HTR-8/SVneo (cell line): ENCODE measurements at places on chromosomes 1 and 21.

- DNase-seq = no peak
These were observed 16.2 kb downstream of the AZIN2 start for GRCh38 chr1:33097137-33097611.

DNA sequence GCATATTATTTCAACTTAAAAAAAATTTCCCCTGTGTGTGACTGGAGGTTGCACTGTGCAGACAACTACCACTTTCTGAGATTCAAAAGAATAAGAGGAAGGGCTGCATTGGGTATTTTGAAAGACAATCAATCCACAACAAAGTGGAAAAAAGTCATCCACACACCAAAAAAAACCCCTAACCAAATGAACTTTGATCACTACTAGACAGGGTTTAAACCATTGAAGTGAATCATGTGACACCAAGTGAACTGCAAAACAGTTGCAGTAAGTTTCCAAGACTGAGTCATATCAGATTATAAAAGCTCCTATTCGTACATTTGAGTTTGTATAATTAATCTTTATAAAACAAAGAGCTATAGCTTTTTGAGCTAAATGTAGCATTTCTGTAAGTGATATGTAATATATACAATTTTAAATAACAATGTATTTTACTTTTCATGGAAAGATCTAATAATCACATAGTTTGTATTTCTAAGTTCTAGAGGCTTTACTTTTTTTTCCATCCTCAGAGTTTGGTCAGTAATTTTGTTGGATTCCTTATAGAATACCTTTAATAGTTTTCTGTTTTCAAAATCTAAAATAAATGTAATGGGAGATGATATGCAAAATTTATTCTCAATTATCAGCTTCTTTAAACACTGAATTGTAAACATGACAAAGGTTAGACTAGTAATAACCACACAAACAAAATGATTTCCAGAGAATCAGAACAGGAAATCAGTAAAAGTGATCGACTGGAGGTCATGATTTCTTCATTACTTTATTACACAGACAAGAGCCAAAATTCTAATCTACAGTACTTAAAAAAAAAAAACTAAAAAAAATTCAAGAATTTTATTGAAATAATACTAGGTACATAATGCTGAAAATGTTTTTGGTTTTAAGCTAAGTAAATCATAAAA is 50.5 kb upstream of the GFI1 start:
- DNase-seq = no peak

DNA sequence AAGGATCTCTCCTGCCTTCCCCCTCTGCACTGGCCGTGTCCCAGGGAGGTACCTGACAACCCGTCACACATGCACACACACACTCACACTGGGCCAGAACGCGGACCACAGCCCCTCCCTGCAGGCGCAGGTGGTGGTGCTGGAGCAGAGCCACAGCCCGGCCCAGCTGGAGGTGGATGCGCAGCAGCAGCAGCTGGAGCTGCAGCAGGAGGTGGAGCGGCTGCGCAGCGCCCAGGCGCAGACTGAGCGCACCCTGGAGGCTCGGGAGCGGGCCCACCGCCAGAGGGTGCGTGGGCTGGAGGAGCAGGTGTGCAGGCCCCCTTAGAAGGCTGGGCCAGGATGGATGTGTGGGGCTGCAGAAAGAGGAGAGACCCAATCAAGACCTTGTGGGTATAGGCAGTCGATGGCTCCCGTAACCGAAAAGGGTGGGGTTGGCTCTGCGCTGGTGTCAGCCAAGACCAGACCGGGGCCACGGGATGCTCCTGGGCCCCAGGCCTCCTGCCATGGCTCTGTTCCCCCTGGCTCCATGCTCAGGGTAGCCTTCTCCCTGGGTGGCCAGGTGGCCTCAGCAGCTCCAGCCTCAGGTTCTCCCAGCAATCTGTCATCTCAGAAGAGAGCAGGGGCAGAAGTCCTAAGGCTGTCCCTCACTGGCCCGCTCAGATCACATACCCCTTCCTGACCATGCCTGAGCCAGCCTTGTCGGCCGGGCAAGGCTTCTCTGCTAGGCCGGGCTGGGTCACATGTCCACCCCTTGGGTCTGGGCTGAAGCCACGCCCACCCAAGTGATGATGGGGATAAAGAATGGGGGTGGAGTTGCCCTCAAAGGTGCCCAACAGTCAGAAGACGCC is 8.9 kb downstream of the MFAP2 start:
- DNase-seq = no peak

- DNase-seq = peak; percentile 15
These were observed 405.1 kb upstream of the ADAMTS5 start for GRCh38 chr21:27371975-27372331.

DNA sequence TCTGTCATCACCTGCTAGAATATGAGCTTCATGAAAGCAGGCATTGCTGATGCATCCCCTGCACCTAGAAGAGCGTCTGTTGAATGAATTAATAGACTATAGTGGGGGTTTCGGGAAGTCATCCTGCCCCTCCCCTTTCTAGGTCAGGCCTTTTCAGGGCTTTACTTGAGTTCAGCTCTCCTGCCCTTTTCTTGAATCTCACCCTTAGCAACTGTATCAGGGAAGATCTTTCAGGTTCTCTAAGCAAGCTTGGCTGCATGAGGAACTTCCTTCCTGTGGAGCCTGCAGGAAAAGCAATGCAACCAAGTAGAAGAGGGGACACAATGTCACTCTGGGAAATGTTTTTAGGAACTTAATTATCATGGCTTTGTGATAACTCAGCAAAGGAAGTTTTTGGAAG is 27.2 kb upstream of the KIAA0040 start:
- DNase-seq = no peak

GRCh38 chr1:24390924-24391782 is 22.4 kb downstream of the STPG1 start:
- DNase-seq = peak; percentile 68

DNA sequence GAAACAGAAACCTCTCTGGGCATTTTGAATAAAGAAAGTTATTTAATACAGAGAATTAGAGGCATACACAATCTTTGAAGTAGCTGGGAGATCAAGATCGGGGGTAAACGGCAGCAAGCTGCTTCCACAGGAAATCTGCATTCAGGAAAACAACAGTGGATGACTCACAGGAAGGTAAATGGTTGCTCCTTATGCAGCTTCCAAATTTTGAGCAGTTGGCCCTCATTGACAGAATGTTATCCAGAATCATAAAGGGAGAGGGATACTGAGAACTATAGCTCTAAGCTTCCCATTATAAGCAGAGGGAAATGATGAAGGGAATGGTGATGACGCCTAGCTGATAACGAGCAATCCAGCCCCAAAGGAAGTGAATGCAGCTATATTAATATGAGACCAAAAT is 28.6 kb downstream of the ZMYND12 start:
- no peak for DNase-seq
